T1000 (cell line): ENCODE measurements at places on chromosomes 2 and 18.

DNA sequence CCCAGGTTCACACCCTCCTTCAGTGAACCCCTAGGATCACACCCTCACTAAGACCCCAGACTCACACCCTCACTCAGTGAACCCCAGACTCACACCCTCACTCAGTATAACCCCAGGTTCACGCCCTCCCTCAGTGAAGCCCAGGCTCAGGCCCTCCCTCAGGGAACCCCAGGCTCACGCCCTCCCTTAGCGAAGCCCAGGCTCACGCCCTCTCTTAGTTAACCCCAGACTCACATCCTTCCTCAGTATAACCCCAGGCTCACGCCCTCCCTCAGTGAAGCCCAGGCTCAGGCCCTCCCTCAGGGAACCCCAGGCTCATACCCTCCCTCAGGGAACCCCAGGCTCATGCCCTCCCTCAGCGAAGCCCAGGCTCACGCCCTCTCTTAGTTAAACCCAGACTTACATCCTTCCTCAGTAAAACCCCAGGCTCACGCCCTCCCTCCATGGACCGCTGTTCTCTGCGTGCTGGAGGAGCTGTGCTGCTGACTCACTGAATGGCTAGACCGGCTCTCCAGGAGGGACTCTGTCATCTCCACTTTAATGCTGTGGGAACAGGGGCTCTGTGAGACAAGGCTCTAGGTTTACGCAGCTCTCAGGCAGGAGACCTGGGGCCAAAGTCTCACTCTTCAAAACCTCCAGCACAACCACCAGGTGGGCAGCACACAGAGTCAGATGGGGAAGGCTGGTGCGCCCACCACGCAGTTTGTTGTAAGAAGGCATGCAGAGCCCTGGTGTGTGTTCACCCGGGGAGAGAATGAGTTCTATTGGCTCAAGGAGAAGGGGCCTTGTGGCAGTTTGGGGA is 506.9 kb upstream of the MYT1L start:
- no peak for DNase-seq

DNA sequence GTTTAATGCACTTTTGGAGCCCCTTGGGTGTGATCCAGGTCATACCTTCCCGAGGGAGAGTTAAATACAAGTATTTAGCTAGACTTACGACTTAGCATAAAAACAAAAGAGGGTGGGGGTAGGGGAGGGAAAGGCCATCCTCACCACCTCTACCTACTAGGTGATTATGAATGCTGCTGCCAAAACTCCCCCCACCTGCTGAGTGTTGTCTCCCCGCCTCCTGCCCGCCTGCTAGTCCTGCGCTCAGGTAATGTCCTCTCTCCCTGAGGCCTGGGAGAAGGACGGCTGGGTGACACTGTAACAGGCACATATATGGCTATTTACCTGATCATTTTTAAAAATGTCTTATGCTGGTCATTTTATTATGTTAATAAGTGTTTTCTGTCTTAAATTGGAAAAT is 3.0 kb upstream of the NCKAP5 start:
- no peak for DNase-seq

- DNase-seq = no peak
These were observed 52.7 kb downstream of the CUL3 start for GRCh38 chr2:224532441-224532840.

DNA sequence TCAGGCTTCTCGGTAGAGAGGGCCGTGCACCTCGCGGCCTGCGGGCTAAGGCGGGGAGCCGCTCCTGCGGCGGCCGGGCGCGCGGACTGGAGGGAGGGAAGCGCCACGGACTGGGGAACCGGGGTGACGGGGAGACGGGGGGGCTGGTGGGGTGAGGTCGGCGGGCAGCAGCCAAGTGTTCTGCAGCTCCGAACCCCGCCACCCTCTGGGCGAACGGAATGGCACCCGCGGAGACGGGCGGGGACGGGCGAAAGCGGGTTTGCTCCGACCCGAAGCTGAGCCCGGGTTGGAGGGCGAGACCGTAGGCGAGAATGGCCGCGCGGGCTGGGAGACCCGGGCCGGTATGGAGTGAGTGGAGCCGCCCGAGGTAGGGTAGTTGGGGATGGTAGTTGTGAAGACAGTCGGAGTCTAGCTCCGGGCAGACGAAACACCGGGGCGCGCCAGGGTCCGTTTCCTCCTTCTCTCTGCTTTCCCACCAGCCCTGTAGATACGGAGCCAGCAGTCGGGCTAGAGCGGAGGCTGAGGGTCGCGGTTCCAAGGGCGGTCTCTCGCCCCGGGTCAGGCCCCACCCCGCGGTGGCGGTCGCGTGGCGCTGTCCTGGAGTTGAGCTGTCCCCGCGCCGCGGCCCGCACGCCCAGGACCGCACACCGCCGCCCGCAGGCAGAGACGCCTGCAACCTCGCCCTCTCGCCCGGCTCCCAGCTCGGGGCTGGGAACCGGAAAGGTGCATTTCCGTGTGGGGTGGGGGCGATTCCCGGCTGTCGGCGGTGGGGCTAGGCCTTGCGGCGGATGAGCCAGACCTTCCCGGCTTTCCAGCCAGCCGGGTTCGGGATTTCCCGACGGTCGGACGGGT is 160.3 kb upstream of the SIX2 start:
- no peak for DNase-seq

DNA sequence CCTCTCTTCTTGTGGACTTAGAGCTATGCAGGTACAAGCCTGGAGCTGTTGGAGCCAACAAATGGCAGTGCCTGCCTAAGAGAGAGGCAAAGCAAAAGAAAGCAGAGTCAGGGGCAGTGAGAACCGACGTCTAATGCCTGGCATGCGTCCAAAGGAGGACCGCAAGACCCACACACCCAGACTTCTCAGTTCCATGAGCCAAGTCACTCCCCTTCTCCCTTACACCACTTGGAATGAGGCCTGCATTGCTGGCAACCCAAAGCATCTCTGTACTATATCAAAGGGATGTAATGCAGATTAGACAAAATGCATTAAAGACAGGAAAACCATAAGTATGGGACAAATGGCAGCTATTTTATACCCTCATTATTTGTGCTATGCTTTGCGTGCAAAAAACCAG is 49.9 kb upstream of the RNU4ATAC start:
- no peak for DNase-seq

GRCh38 chr2:190920085-190920484 is 39.5 kb downstream of the GLS start:
- DNase-seq = no peak

- no peak for DNase-seq
These were observed 15.3 kb downstream of the KYNU start for GRCh38 chr2:142892715-142893114.

DNA sequence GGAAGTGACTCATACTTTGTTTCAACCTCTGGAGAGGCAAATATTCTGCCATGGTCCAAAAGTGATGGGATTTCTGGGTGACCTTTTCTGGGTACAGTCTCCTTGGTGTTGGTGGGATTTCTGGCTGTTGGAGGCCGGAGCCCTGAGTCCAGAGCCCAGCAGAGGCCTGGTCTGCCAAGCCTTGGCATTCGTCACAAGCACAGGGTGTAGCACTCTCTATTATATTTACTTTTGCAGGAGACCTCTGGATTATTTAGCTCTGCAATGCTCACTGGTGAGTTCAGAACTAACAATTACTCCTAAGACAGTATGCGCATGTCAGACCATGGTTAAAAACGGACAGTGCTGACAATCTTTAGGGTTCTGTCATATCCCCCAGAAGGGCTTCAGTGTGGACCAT is 201.6 kb upstream of the TWIST2 start:
- DNase-seq = no peak

DNA sequence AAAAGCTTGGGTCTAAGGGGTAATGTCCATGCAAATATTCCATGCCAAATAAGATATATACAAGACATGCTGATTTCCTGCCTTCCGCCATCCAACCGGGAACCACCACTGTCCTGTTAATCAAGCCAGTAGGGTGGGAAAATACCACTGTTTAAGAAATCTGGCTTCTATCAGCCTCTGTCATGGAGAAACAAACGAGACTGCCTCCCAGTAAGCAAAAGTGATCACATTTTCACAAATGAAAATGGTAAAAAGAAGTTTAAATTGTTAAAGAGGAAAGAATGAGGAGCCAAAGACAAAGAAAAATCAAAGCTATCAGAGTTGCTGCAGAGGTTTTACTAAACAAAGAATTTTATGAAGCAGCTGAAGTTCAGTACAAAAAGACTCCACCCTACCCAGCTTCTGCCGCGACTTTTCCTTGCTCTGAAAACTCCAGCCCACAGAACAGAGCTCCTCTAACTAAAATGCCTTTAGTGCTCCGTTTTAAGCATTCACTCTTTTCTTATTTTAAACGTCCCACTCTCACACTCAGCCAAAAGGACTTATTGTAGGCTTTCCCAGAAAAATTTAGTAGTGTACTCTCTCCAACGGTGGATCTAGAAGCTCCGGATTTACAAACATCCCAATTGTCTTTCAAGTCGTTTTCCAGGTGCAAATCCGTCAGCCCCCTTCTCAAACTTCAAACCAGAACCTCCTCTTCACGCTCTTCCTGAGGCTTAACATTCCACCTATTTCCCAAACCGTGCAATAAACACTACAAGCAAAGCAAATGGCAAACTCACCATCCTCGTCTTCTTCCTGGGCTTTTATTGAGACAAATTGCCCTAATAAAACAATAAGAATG is 613 bp downstream of the COL5A2 start:
- DNase-seq = no peak

DNA sequence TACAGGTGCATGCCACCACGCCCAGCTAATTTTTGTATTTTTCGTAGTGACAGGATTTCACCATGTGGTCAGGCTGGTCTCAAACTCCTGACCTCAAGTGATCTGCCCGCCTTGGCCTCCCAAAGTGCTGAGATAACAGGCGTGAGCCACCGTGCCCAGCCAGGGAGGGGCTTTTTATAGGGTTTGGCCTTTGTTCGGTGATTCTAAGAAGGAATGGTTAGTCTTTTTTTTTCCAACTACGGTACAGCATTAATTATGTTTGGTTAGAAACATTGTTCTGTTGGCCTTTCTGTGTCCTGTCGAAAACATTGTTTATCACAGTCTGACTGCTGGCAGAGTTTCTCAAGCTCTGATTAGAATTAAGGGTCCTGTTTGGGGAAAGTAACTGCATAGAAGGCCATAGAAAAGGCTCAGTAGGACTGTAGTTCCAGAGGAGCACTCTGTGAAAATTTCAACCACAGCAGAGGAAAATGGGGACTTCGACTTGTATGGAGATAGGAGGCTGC is 19.3 kb upstream of the SMCHD1 start:
- no peak for DNase-seq

DNA sequence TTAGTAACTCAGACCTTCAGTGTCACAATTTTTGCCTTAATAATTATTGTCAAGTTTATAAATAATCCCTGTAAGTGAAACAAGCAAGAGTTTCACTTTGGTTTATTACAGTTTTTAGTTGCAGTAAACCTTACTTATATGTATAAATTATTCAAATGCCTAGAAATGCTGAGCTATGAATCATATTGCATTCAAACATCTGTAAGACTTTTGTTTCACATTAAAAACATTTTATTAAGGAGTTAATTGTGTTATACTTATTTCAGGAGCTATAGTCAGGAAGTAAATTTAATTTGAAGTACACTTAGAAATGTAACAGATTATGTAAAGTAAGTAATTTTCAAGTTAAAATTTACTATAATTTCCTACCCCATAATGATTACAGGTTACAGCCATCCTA is 3.9 kb upstream of the ETAA1 start:
- no peak for DNase-seq

DNA sequence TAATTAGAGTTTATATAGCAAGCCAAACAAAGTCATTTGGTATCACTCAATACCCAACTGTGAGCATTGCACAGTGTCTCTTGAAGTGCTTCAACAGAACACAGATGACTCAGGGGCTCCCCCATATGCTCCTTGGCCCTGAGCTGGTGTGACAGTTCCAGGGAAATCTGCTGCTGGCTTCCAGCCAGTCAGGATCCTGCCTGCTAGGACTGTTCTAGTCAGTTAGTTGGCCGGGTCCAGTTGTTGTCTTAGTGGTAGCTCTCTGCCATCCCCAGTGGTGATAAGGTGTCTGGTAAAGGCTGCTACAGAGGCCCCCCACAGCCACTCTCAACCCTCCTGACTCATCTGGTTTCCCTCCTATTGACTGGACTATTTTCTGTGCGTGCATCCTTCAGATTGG is 100.3 kb downstream of the IRS1 start:
- DNase-seq = peak; percentile 8

GRCh38 chr2:175560521-175561169 is 379.1 kb upstream of the ATP5MC3 start:
- no peak for DNase-seq

- DNase-seq = no peak
These were observed 905.3 kb upstream of the VRK2 start for GRCh38 chr2:57141269-57141668.

DNA sequence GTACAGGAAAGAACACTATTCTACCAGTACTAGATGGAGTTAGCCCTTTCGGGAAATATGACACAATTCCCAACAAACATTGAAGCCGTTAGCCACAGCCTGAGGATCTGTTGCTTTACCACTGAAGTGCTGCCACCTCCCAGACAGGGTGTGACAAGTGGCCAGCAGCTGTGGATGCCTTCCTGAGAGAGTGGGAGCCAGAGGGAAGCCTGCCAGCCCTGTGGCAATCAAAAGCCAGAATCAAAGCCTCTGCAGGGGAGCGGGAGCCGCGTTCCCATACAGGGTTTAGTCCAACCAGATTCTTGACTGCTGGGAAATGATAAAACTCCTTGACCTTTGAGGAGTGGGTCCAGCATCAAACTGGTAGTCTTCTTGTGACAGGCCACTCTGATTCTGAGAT is 38.0 kb downstream of the SLC4A1AP start:
- DNase-seq = no peak

GRCh38 chr2:178536037-178536436 is 55.8 kb downstream of the PLEKHA3 start:
- no peak for DNase-seq

DNA sequence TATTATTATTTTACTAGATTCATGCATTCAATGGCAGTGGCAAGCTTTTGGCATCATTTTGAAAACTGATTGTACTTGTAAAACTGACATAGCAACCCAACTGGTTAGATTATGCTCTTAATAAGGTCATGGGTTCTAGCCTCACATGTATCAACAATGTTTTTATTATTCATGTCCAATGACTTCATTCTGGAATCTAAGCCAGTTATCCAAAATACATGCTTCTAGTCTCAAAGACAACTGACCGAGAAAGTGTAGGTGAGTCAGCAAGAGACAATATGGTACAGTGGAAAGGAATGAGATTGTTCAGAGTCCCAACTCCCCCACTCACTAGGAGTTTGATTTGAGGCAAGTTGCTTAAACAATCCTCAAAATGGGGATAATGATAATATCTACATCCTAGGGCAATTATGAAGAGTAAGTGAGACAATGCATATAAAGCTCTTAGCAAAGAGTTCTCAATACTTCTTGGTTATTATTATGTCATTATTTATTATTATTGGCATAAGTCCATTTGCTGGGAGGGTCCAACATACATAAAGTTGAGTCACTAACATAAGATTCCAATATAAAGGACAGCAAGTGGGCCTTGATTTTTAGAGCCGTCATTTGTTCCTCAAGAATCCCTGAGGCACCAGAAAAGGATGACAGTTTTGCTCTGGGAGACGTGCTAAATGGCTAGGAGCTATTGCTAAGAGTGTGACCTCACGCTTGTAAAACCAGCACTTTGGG is 99.4 kb downstream of the NEB start:
- no peak for DNase-seq

DNA sequence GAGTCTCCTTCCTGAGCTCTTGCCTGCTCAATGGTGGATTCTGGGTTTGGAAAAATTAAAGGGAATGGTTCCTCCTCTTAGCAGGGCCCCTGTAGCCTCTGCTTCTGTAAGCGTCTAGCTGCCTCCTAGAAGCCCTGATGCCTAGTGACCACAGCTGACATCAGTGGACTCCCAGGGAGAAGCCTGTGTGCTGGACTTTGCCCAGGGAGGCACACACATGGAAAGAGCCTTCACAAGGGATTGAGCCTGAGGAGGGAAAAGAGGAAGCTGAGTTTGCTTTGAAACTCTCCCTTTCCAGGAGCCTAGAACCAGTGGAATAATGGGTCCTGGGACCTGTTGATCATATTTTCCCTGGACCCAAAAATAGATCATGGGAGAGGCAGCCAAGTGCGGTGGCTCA is 1.4 kb upstream of the CFAP65 start:
- DNase-seq = no peak
